Spinal cord (tissue), 10 donors: ENCODE measurements at places on chromosomes 16 and 17.

DNA sequence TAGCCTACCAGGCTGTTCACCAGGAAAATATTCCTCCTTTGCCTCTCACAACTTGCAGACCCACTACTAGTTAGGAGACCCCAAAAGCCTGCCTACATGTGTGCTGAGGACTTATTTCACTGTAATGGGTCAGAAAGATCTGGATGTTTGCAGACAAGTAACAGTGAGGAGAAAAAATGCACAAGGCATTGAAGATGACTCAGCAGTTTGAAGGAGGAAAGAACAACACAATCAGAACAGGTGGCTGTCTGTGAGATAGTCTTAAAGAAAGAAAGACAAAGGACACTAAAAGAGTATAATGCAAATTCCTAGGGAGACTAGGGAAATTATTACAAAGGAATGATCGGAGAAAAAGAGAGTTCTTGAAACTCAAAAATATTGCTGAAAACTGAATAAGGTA is 69.0 kb downstream of the ANKFN1 start:
- no peak for DNase-seq
- no peak overlapping the region for H3K4me3 ChIP-seq
- no peaks in the 10 kb centered on the region for H3K27me3 ChIP-seq
- no peaks in the 10 kb centered on the region for H3K36me3 ChIP-seq
- no peak overlapping the region for H3K27ac ChIP-seq
- H3K4me1 ChIP-seq, result no peaks in the 10 kb centered on the region

DNA sequence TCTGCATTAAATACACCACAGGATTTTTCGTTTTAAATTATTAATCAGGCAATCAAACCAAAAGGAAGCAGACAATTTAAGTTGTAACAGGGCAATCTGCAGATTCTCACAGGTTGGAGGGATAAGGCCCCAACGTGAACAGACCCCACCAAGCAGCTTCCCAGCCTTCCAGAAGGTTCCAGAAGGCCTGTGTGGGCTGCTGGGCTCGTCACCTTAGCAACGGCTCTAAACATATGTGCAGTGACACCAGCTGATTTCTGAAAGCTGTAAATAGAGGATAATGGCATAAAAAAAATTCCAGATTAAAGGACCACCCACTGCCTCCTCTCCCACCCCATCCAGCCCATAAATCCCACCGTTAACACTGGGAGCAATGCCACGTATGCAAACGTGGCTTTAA is 123.8 kb downstream of the ZNF778 start:
- H3K36me3 ChIP-seq, result peaks cover 2% of the 10 kb centered on the region
- H3K4me3 ChIP-seq, result no peak overlapping the region
- DNase-seq, result no peak
- H3K27me3 ChIP-seq, result no peaks in the 10 kb centered on the region
- peaks cover 38% of the 10 kb centered on the region for H3K4me1 ChIP-seq
- H3K27ac ChIP-seq, result no peak overlapping the region

DNA sequence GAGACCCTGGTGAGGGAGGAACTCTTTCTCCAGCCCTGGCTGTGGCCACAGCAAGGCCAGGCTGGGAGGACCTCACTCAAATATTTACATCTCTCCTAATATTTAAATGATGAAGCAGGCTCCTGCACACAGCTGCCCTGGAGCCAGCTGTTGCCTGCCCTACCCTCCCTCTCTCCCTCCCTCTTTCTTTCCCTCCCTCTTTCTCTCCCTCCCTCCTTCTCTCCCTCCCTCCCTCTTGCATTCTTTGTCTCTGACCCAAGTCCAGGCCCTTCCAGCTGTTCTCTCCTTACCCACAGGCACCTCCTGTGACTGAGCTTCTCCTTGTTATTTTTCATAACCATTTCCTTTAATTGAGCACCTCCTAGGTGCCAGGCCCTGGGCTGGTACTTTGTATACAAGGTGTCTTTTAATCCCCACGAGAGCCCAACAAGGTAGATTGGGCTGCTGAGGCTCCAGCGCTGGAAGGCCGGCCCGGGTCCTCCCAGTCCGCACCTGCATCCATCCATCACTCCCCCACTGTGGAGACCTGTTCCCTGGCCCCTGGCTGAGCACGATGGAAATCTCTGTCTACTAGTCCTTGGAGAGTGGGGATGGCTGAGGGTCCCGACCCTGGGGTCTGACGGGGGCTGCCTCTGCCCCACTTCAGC is 242.3 kb downstream of the SEC14L1 start:
- H3K27me3 ChIP-seq, result no peaks in the 10 kb centered on the region
- H3K4me1 ChIP-seq, result peaks cover 95% of the 10 kb centered on the region
- no peak overlapping the region for H3K4me3 ChIP-seq
- H3K27ac ChIP-seq, result peak overlapping the region; percentile 33

- H3K4me1 ChIP-seq, result peaks cover 49% of the 10 kb centered on the region
- H3K4me3 ChIP-seq, result no peak overlapping the region
- H3K36me3 ChIP-seq, result peaks cover 63% of the 10 kb centered on the region
- H3K27me3 ChIP-seq, result peaks cover 71% of the 10 kb centered on the region
Measured at GRCh38 chr17:42686520-42687128, 4.3 kb downstream of the CNTNAP1 start.

GRCh38 chr17:77618173-77618572 is 340.3 kb upstream of the TNRC6C start:
- peaks cover 4% of the 10 kb centered on the region for H3K4me1 ChIP-seq
- H3K36me3 ChIP-seq, result no peaks in the 10 kb centered on the region
- H3K27me3 ChIP-seq, result no peaks in the 10 kb centered on the region
- H3K4me3 ChIP-seq, result no peak overlapping the region
- no peak for DNase-seq
